ENCODE measurements at places on chromosomes 11 and 22. TPM values are rescaled to one million over a fixed set of nuclear protein-coding genes. Genes with fewer than 3 reads are reported as not detected.

DNA sequence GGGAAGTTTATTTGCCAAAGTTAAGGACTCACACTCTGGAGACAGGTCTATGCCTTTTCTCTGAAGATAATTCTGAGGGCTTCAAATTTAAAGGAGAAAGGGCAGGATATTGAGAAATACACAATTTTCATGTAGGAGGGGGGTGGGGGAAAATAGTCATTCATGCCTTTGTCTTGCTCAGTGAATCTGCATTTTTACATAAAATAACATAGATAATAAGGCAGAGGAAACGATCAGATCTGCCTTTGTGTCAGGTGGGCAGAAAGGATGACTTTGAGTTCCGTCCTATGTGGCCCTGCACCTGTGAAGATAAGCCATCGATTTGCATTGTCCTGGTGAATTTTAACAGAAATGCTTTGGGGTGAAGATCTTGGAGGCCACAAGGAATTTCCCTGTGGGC lies 76.8 kb downstream of the SC5D start:
- H3K4me1 ChIP-seq = no peaks in the 10 kb centered on the region
- DNase-seq = no peak
- H3K27me3 ChIP-seq = peaks cover 8% of the 10 kb centered on the region
- H3K36me3 ChIP-seq = no peaks in the 10 kb centered on the region

DNA sequence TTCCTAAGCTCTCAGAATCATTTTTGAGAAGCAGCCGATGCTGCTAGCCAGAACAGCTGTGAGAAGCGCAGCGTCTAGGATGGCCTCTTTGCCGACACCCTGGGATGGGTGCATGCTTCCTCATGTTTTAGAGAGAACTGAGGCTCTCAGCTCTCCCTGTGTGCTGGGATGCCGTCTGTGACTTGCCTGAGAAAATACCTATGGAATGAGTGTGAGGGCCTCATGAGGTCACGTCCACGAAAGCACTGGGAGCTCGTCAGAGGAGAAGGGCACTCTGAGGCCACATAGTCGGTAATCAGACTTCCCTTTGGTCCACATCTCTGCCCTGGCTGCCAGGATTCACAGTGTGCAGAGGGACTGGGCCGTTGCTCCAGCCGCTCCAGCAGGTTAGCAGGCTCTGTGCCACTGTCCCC lies 54.7 kb downstream of the MICAL3 start:
- no peak overlapping the region for H3K4me3 ChIP-seq
- H3K27me3 ChIP-seq = no peaks in the 10 kb centered on the region
- peak overlapping the region; percentile 55 for H3K27ac ChIP-seq
- peak; percentile 97 for DNase-seq
- H3K4me1 ChIP-seq = peaks cover 32% of the 10 kb centered on the region

- H3K4me1 ChIP-seq = no peaks in the 10 kb centered on the region
- H3K27ac ChIP-seq = no peak overlapping the region
- no peaks in the 10 kb centered on the region for H3K27me3 ChIP-seq
- no peak for DNase-seq
- H3K36me3 ChIP-seq = no peaks in the 10 kb centered on the region
Observed at GRCh38 chr11:57900320-57900719, 123.4 kb upstream of the OR9Q1 start.

GRCh38 chr11:96204366-96204659 lies 138.7 kb downstream of the MAML2 start:
- H3K4me1 ChIP-seq = peaks cover 8% of the 10 kb centered on the region
- no peak for DNase-seq
- no peak overlapping the region for H3K4me3 ChIP-seq
- no peaks in the 10 kb centered on the region for H3K36me3 ChIP-seq
- H3K27me3 ChIP-seq = no peaks in the 10 kb centered on the region

DNA sequence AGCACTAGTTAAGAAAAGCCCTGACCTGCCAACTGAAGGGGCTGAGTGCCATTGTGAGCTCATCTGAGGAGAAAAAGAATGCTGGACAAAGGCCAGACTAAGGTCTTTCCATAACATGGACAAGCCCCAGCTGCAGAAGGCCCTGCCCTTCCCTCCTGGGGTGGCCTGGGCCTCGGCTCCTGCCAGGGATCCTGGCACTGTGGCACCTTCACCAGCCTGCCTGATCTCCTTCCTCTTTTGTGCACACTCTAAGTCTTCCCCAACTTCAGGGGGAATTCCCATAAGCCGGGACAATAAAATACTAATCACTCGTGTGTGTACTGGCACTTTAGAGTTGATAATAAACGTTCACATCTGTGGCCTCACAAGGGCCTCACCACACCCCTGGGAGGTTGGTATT lies 9.9 kb downstream of the TMPRSS13 start:
- H3K4me3 ChIP-seq = no peak overlapping the region
- H3K36me3 ChIP-seq = no peaks in the 10 kb centered on the region
- no peak for DNase-seq
- no peak overlapping the region for H3K27ac ChIP-seq
- H3K27me3 ChIP-seq = peaks cover 4% of the 10 kb centered on the region
- no peaks in the 10 kb centered on the region for H3K4me1 ChIP-seq

Gene MPPED2
- under 0.01 TPM for total RNA-seq

Gene OR5M10
- not detected for total RNA-seq

DNA sequence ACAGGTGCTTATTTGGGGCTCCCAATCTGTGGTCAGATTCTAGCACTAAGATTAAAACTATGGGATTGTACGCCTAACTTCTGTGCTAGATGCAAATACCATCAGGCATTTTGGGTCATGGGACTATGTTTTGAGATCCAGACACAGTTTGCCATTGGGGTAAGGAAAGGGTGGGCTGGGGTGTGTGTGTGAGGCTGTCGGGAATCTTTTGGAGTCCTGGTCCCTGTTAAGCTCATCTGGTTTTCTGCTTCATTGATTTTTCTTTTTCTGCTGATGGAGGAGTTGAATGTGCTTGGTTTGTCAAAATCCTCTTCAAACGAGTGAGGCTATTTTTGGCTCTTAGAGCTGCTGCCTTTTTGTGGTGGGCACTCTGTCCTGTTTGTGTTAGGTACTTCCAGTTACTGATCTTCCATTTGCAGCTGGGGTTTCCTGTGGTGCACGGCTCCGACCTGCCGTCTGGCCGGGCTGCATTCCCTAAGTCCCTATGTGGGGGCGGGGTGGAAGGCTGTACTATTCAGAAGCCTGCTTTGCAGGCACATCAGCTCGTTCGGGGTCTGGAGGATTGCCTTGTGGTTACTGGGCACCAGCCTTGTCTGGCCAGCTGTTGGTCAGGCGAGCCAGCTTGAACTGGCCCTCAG lies 2.9 kb downstream of the BCR start:
- no peaks in the 10 kb centered on the region for H3K27me3 ChIP-seq
- H3K4me1 ChIP-seq = peaks cover 9% of the 10 kb centered on the region
- H3K36me3 ChIP-seq = no peaks in the 10 kb centered on the region
- H3K4me3 ChIP-seq = peak overlapping the region; percentile 72

Gene NCAPD3
- total RNA-seq = 7.4 TPM

Gene TSKU
- 5.0 TPM for total RNA-seq

Gene MS4A12
- total RNA-seq = not detected

GRCh38 chr11:38448284-38448683 lies 1850.2 kb upstream of the RAG2 start:
- DNase-seq = peak; percentile 50
- no peak overlapping the region for H3K27ac ChIP-seq
- H3K36me3 ChIP-seq = no peaks in the 10 kb centered on the region
- no peaks in the 10 kb centered on the region for H3K4me1 ChIP-seq
- no peaks in the 10 kb centered on the region for H3K27me3 ChIP-seq

DNA sequence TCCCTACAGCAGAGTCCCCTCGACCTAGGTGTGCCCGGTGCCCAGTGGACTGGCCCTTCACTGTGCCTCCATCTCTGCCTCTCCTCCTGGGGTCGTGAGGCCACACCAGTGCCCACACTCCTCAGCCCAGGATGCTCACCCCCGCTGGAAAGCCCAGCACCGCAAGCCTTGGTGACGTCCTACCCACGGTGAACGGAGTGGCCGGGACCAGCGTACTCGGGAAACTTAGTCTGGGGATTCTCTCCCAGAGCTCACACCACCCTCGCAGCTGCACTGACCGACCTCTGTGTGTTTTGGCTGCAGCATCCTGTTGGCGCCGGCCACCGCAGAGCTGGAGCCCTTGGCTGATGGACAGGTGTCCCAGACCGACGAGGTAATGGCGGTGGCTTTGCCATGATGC lies 35.5 kb upstream of the KRTAP5-7 start:
- H3K36me3 ChIP-seq = peaks cover 11% of the 10 kb centered on the region
- H3K27ac ChIP-seq = no peak overlapping the region
- H3K27me3 ChIP-seq = no peaks in the 10 kb centered on the region
- H3K4me1 ChIP-seq = peaks cover 3% of the 10 kb centered on the region
- H3K4me3 ChIP-seq = no peak overlapping the region

GRCh38 chr11:45050111-45050510 lies 96.3 kb upstream of the PRDM11 start:
- H3K27me3 ChIP-seq = no peaks in the 10 kb centered on the region
- H3K36me3 ChIP-seq = no peaks in the 10 kb centered on the region
- peaks cover 7% of the 10 kb centered on the region for H3K4me1 ChIP-seq
- DNase-seq = no peak
- H3K27ac ChIP-seq = no peak overlapping the region
- no peak overlapping the region for H3K4me3 ChIP-seq

Gene SEC14L6
- total RNA-seq = 0.66 TPM

GRCh38 chr22:37696657-37697537 lies at the start of gene TRIOBP:
TSS of gene TRIOBP (plus strand) at chr22:37697048. CDS start at chr22:37701366, 4,318 bp downstream.
- no peak within 1 kb of the TSS for H3K27ac ChIP-seq
- no peaks in the 10 kb centered on the region for H3K27me3 ChIP-seq
- H3K36me3 ChIP-seq = peaks cover 6% of the 10 kb centered on the region
- DNase-seq = peak; percentile 91

Gene OR51F1
- not detected for total RNA-seq

GRCh38 chr11:72425053-72425980 lies 9.0 kb downstream of the CLPB start:
- H3K4me3 ChIP-seq = no peak overlapping the region
- no peak for DNase-seq
- H3K36me3 ChIP-seq = peaks cover 5% of the 10 kb centered on the region
- no peaks in the 10 kb centered on the region for H3K27me3 ChIP-seq

Gene OR52L1
- not detected for total RNA-seq

GRCh38 chr11:35088676-35089075 lies 50.3 kb upstream of the CD44 start:
- H3K27ac ChIP-seq = no peak overlapping the region
- no peaks in the 10 kb centered on the region for H3K36me3 ChIP-seq
- no peaks in the 10 kb centered on the region for H3K27me3 ChIP-seq
- no peak for DNase-seq

Gene TP53I11
- 19.5 TPM for total RNA-seq

Gene POTEH
- not detected for total RNA-seq

Gene NXPE4
- not detected for total RNA-seq

Gene IGSF22
- under 0.01 TPM for total RNA-seq

DNA sequence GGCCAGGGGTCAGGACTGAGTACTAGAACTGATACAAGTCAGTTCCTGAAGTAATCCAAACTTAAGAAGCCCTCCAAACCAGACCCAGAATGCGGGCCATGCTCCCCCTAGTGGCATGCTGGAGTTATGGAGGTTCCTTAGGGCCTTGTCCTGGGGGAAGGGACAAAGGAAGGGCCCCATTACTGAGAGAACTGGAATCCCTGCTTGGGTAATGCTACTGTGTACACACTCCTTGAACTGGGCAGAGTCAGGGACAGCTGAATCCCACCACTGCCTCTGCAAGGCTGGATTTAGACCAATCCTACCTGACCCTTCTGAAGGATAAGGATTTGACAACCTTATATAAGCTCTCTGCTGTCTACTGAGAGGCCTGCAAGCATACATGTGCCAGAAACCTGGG lies 97.3 kb upstream of the AKIP1 start:
- no peaks in the 10 kb centered on the region for H3K27me3 ChIP-seq
- peak; percentile 92 for DNase-seq
- H3K27ac ChIP-seq = peak overlapping the region; percentile 16
- no peak overlapping the region for H3K4me3 ChIP-seq

- H3K36me3 ChIP-seq = no peaks in the 10 kb centered on the region
- peaks cover 39% of the 10 kb centered on the region for H3K27me3 ChIP-seq
- H3K4me1 ChIP-seq = peaks cover 5% of the 10 kb centered on the region
- H3K27ac ChIP-seq = no peak overlapping the region
Observed at GRCh38 chr11:61554172-61554988, 26.5 kb downstream of the SYT7 start.

DNA sequence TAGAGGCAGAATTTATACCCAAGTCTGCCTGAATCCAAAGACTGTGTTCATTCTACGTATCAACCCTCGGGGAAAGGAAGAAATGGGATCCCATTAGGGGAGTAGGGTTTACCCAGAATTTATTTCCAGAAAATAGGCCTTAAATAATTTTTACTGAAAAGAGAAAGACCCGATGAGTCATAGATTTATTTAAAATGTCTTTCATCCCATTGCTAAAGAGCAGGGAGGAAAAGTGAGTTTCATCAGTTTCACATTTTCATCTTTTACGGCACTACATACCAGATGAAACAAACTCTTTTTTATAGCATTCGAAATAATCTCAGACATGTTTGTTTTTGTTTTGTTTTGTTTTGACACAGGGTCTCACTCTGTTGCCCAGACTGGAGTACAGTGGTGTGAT lies 31.3 kb downstream of the SLC1A2 start:
- H3K4me3 ChIP-seq = no peak overlapping the region
- peaks cover 13% of the 10 kb centered on the region for H3K4me1 ChIP-seq
- H3K36me3 ChIP-seq = no peaks in the 10 kb centered on the region
- H3K27me3 ChIP-seq = no peaks in the 10 kb centered on the region
- DNase-seq = no peak

Gene A4GALT
- 16.2 TPM for total RNA-seq

DNA sequence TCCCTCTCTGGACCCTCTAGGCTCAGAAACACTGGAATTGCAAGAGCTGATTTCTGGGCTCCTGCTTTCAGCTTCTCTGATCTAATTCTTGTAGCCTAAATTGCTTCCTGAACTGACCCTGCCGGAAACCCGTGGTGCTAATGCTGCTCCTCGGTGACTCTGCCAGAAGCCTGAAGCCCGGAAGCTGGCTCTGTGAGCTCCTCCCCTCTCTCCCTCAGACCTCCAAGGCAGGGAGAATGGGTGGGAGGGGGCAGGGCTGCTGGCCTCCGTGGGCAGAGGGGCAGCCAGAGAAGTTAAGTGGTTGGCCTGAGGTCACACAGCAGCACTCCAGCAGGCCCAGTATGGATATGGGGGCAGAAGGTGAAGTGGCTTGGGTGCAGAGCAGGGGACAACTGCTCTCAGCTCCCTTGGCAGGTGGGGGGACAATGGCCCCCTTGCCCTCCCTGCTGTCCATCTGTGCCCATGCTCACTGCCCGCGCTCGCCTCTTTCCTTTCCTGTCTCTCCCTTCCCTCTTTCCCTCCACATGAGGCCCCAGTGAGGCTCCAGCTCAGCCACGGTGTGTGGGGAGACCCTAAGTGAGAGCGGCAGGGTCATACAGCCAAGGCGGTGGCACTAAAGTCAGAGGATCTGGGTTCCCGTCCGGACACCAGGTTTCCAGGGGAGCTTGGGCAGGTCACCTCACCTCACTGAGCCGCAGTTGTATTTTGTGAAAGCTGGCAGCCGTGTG lies 16.2 kb downstream of the CAPN5 start:
- no peaks in the 10 kb centered on the region for H3K27me3 ChIP-seq
- H3K4me3 ChIP-seq = no peak overlapping the region
- peak overlapping the region; percentile 22 for H3K27ac ChIP-seq
- DNase-seq = peak; percentile 26

- H3K4me3 ChIP-seq = no peak overlapping the region
- no peak overlapping the region for H3K27ac ChIP-seq
- H3K27me3 ChIP-seq = no peaks in the 10 kb centered on the region
- DNase-seq = peak; percentile 20
Observed at GRCh38 chr11:106231591-106231990, 154.1 kb downstream of the AASDHPPT start.
